ENCODE measurements at places on chromosomes 12 and 14. TPM values are rescaled to one million over a fixed set of nuclear protein-coding genes. Genes with fewer than 3 reads are reported as not detected.

DNA sequence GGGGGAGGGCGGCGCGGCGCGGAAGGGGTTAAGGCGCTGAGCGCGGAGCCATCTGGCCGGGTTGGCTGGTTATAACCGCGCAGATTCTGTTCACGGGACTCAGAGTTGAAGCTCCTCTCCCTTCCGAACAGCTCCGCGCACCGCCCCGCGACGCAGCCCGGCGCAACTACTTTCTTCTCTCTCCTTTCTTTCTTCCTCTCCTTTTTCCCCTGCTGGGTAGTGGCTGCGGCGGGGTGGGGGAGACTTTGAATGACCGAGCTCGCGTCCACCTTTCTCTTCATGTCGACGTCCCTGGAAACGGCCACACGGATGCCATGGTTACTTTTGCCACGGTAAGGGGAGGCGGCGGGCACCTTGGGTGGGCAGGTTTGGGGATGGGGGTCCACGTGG lies at the start of gene NTF3:
NTF3 (plus strand) TSS at position 98 of the 390 bp plus-strand sequence; CDS start at position 315, 217 bp downstream.
- DNase-seq: no peak

DNA sequence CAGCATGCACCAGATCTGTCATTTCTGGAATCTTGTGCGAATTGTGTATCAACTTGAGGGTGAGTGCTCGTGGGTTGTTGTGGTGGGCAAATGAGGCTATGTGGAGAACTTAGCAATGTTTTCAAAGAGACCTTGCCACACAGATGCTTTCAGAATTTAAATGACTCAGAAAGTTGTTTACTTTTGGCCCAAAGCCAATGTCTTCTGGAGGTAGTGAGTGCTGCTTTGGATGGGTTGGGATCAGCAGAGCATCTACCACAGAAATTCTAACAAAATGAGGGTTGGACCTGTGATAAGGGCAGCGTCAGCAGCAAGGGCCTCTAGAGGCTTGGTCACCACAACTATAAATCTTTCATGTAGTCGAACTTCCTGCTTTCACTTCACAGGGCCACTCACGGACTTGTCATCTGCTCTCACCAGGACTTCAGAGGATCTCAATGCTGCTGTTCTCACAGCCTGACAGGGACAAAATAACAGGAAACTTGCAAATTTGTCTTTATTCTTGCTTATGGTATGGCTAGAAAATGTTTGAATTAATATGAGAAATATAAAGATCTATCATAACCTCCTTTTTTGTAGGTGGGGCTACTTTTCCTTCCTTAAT lies 111.4 kb downstream of the DACT1 start:
- DNase-seq: no peak

The STRN3 gene
- 25.9 TPM for total RNA-seq

The KLRB1 gene
- not detected for total RNA-seq

The GLT8D2 gene
- 0.16 TPM for total RNA-seq

The INHBC gene
- not detected for total RNA-seq

All from activated naive CD4-positive, alpha-beta T cell treated with anti-CD3 and anti-CD28 coated beads, Interleukin-2, amount 50 U/mL, for 72 hours (primary cell).